HL-60 (cell line): ENCODE measurements at places on chromosomes 4 and X.

GRCh38 chr4:54100595-54101189 lies 729 bp downstream of the GSX2 start:
- DNase-seq, result no peak

- no peak for DNase-seq
These were observed 94.1 kb downstream of the IL1RAPL2 start for GRCh38 chrX:104660092-104660491.

- no peak for DNase-seq
These were observed 3.9 kb upstream of the CXCL13 start for GRCh38 chr4:77601614-77602187.

DNA sequence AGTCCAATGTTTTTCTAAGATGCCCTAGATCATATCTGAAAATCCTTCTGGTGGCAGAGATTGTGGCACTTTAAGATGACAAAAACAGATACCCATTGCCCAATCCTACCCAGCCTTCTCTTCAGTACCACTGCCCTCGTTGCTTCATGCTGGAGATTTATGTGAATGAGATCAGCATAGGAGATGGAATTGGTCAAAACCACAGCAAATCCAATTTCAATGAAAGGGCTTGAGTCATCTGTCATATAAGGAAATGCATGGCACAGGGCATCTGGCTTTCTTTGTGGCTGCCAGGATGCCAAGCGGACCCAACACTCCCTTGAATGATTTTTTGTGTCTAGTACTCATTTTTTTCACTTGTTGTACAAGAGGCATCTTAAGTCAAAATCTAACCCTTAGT lies 16.8 kb downstream of the AFF2 start:
- no peak for DNase-seq

- no peak for DNase-seq
These were observed 12.2 kb downstream of the TRPC3 start for GRCh38 chr4:121939690-121940089.

DNA sequence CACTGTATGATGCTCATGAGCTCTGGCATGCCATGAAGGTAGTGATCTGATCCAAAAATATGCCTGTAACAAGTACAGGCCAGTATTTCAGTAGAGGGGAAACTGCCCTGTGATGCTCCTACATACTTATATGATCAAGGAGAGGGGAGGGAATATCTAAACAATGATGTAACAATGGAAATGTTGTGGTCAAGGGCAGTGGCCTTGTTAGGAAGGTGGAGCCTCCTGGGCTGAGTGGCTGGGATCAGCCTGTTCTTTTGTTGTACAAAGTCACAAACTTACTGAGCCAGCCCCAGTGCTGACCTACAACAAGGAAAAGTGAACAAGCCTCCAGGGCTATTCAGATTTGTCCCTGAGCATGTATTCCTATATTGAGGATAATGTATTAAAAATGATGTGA lies 70.3 kb downstream of the ANXA10 start:
- no peak for DNase-seq

DNA sequence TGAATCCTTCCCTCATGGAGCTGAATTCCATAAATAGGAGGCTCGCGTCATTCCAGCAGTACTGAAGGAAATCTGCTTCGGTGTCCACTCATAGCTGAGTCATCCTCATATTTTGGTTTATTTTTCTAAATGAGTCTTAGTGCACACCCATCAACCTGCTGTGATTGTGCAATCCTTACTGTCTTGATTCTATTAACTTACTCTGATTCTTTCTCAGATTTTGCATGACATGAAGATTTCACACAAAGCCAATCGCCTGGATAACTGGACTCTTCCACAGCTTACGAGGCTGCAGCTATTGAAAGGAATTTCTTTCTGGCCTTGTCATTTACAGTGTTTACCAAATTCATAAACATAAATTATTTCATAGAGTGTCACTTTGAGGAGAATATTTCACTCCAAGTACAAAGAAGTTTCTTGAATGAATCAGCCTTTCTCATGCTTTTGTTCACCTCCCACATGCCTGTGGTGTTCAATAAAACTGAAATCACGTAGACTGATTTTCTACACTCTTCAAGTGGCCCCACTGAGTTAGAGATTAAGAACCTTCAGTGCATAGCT lies 207.6 kb upstream of the SLITRK2 start:
- DNase-seq, result no peak

GRCh38 chr4:103484521-103484920 lies 235.3 kb downstream of the TACR3 start:
- DNase-seq, result no peak

DNA sequence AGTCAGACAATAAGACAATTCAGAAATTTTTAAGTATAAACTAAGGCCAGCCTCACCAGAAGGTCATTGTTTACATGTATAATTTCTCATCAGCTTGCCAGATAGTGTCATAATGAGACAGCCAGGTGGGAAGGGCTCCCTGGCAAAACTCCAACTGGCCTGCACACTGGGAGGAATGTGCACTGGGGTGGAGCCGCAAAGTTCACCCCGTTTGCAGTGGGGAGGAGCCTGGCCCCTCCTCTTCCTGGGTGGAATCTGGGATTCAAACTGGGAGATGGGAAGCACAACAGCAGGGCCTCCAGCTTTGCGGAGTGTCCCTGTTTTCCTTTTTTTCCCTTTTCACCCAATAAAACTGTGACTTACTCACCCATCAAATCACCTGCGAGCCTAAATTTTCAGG lies 329.9 kb downstream of the SMARCA1 start:
- DNase-seq, result no peak

GRCh38 chr4:38948551-38948950 lies 80.9 kb downstream of the FAM114A1 start:
- no peak for DNase-seq

DNA sequence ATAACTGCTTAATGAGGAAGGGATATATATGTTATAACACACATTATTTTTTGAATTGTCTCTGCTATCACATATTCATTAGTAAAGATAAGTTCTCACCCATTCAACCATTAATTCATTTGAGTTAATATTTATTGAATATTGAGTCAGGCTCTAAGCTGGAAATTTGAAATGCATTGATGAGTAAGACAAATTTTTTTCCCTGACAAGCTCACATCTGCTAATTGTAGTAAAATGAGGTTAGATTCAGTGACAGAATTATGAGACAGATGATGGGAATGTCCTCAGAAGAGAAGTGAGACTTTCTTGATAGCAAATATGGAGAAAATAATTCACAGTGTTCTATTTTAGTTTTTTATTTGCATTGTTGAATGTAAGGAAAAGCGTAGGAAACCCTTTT lies 194.3 kb downstream of the SLC4A4 start:
- no peak for DNase-seq

- no peak for DNase-seq
These were observed 6.8 kb upstream of the ODAPH start for GRCh38 chr4:75549019-75549418.

DNA sequence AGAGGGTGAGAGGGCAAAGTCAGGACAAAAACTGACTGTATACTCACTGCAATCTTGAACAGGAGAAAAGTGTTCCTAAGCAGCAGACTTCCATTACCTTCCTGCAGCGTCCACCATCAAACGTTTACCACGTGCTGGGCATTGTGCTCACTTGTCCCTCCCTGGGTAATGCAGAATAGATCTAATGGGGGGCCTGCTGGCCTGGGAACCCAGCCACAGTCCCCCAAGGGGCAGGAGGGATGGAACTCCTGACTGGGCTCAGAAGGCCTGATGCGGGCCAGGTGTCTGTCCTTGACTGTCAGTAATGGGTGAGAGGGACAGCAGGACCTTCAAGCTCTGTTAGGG lies 37.6 kb upstream of the FAM156A start:
- no peak for DNase-seq

DNA sequence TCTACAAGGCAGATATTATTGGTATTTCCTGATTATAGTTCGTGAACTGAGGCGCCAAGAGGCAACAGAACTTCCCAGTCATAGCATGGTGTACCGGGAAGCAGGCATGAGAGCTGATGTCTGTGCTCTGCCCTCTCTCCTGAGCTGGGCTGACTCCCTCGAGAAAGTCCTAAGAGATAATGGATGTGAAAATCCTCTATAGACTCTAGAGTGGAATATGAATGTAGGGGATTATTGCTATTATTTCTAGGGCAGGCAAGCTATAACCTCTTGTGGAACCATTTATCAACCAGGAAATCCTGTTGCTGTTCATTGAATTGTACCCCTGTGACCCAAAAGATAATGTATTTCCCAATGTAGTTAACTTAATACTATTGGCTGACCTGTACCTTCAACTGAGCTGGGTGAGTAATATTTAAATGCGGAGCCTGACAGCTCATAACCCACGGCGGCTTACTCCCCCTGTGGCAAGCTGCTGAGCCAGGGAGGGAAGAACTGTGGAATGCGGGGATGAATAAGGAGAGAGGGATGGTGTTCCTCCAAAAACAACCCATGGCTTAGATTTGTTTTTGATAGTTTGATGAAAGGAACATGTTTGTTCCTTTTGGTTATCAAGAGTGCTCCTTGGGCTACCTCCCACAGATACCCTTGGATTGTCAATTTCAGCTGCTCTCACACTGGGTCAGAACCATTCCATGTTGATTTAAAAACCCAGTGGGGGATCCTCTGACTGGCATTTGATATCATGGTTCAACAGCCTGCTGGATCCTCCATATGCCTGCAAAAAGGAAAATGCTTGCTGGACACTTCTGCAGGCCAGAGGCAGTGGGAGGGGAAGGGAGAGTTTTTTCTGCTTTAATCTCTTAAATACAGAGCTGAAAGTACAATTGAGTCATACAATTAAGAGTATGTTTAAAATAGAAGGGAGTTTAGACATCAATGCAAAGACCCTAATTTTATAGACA lies 339.0 kb upstream of the BOD1L1 start:
- DNase-seq, result no peak

DNA sequence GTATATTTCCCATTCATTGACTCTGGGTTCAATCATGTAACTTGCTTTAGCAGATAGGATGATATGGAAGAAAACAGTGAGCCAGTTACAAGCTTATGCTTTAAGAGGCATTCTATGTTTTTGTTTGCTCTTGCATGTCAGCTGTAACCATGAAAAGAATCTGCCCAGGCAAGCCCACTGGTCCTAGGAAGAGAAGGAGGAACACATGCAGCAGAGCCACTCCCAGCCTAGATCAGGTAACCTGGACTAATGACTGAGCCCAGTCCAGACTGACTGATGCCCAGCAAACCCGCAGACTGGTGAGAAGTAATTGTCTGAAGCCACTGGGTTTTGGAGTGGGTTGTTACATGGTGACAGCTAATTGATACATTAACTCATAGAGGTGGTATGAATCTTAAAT lies 167.9 kb downstream of the COL4A6 start:
- no peak for DNase-seq

- DNase-seq, result no peak
These were observed 52.6 kb upstream of the PAGE1 start for GRCh38 chrX:49748211-49748956.

DNA sequence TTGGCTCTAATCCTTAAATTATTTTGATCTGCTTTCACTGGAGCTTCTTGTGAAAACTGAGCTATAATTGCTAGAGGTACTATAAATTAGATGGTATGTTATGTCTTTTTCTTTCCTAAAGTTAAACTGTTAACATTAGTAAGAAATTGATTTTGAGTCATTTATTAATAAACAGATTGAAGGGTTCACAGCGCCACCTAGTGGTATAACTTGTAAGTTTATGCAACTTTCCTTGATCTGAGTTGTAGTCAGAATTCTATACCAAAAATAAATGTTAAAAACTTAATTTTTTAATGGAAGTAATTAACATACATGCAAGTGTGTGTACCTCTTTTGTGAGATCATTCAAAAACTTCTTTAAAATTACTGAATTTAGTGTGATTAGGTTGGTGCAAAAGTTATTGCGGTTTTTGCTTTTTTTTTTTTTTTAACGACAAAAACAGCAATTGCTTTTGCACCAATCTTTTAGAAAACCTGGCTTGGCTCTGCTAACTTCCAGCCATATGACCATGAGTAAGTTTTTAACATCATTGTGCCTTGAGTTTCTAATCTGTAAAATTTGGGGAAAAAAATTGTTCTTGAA lies 151.5 kb downstream of the CENPC start:
- DNase-seq, result no peak

GRCh38 chr4:14308229-14308651 lies 680.7 kb upstream of the BOD1L1 start:
- DNase-seq, result no peak

GRCh38 chr4:88526221-88526815 lies 2.7 kb upstream of the PYURF start:
- DNase-seq, result no peak

GRCh38 chrX:46627711-46628419 lies 54.3 kb downstream of the CHST7 start:
- no peak for DNase-seq

GRCh38 chr4:118994030-118994429 lies 105.4 kb downstream of the SYNPO2 start:
- DNase-seq, result no peak

DNA sequence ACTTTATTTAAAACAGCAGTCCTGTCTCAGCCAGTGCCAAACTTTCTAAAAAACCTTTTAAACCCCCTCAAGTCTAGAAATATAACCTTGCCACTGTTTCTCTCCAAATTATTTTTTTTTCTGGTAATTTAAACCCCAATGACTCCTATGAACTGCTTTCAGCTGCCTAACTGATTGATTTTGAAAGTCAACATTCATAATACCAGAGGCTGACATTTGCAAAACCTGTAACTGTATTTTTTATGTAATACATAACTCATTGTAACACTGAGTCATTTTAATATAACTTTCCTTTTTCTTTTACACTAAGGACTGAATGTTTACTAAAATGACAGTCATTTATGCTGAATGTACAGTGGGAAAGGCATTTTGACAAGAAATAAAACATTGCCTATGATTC lies 19.1 kb upstream of the EGFL6 start:
- no peak for DNase-seq

DNA sequence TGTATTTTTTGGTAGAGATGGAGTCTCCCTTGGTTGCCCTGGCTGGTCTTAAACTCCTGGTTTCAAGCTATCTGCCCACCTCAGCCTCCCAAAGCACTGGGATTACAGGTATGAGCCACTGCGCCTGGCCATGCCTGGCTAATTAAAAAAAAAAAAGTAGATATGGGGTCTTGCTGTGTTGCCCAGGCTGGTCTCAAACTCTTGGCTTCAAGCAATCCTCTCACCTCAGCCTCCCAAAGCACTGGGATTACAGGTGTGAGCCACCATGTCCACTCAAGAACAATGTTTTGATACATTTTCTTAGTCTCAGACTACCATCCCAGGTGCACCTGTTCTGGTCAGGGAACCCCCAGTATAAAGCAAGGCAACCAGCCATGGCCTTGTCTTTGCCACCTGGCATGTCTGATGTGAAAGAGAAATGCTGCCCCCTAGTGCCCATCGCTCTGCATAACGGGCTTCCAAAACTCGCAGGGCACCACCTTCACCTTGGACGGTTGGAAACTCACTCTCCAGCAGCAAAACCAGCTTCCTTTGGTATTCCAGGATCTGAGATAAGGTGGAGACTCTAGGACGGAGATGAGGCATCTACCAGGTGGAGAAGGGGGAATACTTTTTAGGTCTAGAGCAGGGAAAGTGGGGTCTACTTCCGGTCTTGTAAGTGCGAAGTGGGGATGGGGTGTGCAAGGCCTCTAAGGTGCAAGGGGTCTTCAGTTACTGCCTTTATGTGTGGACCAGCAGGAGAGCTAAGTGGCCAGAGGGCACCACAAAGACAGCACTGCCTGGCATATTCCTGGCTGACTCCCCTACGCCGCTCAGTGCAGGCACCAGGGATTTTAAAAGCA lies 47.7 kb upstream of the AFAP1 start:
- DNase-seq, result peak; percentile 52
